ENCODE measurements at places on chromosomes 12 and 14. TPM values are rescaled to one million over a fixed set of nuclear protein-coding genes. Genes with fewer than 3 reads are reported as not detected.
A peak's percentile ranks its signal among the peaks of the same experiment; 100 is the strongest.

GRCh38 chr14:33956640-33957039, 5.8 kb upstream of the EGLN3 start:
- DNase-seq: peak; percentile 37

GRCh38 chr12:32126720-32127119, 20.1 kb downstream of the BICD1 start:
- DNase-seq: no peak

- DNase-seq: no peak
Measured at GRCh38 chr12:46408441-46408840, 35.9 kb upstream of the SLC38A2 start.

GRCh38 chr14:81028461-81028860, 73.0 kb downstream of the TSHR start:
- no peak for DNase-seq

Gene DCD
- polyA plus RNA-seq: not detected

GRCh38 chr12:68303850-68304249, 28.3 kb downstream of the MDM1 start:
- no peak for DNase-seq

GRCh38 chr14:24249230-24250021, 7.0 kb upstream of the TINF2 start:
- DNase-seq: no peak
